ENCODE measurements at places on chromosomes 12 and 14. TPM values are rescaled to one million over a fixed set of nuclear protein-coding genes. Genes with fewer than 3 reads are reported as not detected.

- no peak for DNase-seq
These were observed 739 bp upstream of the USP44 start for GRCh38 chr12:95551913-95552516.

- no peak for DNase-seq
These were observed 165.4 kb downstream of the GCH1 start for GRCh38 chr14:54737132-54737711.

- DNase-seq, result no peak
These were observed 45.2 kb downstream of the PCNX1 start for GRCh38 chr14:70952485-70952884.

GRCh38 chr12:43883748-43884147 is 47.9 kb downstream of the TMEM117 start:
- no peak for DNase-seq

DNA sequence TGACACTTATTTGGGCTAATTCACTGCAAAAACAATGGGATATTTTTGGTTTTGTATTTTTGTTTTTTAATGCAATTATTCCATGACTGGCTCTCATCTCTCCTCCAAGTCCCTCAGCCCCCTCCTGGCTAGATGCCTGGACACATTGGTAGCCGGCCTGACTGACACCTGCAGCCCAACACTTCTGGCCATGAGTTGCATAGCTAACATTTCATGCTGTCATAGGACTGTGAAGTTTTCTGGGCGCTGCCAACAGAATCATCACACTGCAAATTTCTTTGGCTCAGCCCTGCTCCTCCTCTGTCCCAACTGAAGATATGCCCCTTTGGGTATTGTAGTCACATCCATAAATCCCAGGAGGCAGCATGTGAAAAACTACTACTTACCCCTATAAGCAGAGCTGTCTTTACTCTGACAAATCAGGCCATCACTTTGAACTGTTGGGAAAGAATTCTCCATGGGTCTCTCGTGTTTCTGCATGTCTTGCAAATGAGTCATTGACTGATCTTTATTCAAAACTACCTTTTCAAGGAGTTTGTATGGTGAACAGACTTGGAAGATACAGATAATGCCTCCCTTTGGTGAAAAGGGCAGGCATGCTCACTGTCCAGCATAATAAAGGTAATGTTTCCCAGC is 126.7 kb upstream of the LGR5 start:
- no peak for DNase-seq

DNA sequence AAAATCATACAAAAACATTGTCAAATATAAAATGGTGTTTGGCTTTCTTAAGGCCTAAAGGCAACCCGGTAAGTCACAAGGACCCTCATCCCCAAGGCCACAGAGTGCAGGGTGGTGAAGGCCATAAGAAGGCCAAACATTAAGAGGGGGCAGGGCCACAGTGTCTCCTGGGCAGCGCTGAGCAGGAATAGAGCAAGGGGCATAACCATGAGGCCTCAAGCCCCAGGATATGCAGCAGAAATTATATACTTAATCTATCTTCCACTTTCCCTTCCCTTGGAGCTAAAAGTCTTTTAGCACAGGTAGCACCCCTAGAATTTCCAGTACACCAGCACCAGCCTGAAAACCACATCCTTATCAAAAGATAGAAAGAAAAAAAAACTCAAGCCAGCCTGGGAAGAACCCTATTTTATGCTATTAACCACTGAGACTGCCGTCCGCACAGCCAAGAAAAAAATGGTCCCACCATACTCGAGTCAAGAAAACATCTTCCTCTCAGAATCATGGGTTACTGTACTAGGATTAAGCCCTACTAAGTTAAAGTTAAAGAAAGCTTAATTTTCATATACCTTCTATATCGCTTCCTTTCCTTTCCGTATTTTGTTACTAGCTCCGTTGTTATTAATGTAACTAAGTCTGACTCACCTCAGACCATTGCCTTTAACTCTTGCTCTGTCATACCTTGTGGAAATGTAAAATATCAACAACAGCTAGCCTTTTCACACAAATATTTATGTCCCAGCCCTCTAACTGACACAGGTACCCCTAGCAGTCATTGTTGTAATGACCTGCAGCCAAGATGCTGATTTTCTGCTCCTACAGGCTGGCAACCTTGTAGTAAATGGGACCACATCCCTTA is 20.1 kb downstream of the KLRK1 start:
- no peak for DNase-seq

DNA sequence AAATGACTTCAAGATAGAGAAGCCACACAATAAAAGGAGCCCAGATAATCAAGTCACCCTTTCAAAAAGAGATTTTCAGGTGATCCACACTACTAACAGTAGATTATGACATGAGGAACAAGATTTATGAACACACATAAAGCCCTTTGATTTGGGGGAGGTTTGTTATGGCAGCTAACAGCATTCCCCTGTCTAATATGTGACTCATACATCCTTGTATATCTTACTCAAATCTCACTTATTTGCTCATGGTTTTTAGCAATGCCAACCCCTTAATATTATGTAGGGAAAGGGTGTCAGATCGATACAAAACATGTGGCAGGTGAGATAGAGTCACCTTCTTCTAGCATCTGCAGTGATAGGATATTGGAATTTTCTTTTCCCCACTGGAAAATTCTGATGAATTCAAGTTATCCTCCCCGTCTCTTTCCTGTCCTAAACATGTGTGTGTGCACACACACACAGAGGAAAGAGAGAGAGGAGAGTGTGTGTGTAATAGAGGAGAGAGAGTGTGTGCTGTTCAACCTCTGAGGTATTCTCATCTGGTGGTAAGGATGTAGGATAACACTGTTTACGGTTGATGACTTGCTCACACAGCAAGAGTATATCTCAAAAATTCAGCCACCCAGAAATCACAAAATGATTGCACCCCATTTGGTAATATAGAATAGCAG is 319.9 kb downstream of the KCNC2 start:
- no peak for DNase-seq

DNA sequence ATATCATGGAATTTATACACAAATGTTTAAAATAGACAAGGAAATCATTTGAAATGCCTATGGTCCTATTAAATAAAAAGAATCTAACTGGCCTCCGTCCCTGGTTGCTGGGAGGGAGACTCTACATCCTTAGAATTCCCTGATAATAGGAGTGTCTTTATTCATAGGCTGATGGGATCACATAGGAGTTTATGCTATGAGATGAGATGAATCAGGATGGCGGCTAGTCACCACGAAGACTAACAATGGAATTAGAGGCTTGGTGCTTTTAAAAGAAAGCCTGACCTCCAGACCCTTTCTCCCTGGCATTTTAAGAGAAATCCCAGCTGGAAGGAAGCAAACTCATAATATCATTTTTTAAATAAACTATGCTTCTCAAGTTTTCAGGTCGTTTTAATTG is 69.7 kb downstream of the SEC23A start:
- DNase-seq, result no peak

- no peak for DNase-seq
These were observed 11.2 kb upstream of the ARID2 start for GRCh38 chr12:45718306-45718705.

GRCh38 chr12:132143336-132144071 is 615 bp downstream of the DDX51 start:
- DNase-seq, result no peak

The CLEC12A gene
- 0.31 TPM for polyA plus RNA-seq

The PRH2 gene
- not detected for polyA plus RNA-seq

The GRIP1 gene
- polyA plus RNA-seq, result 0.25 TPM
